Smooth muscle cell of the pulmonary artery (primary cell): ENCODE measurements at places on chromosomes 2 and 18. TPM values are rescaled to one million over a fixed set of nuclear protein-coding genes. Genes with fewer than 3 reads are reported as not detected.

CARF gene
- 6.5 and 7.0 TPM in 2 replicates for total RNA-seq

CCDC68 gene
- 4.4 and 15.1 TPM in 2 replicates for total RNA-seq

FTCDNL1 gene
- 0.59 and 1.4 TPM in 2 replicates for total RNA-seq

ABCG8 gene
- not detected in 2 replicates for total RNA-seq

GALNT13 gene
- 0.20 and 1.5 TPM in 2 replicates for total RNA-seq

GAREM2 gene
- 1.7 and 2.4 TPM in 2 replicates for total RNA-seq

REEP1 gene
- total RNA-seq: 0.07 and 0.33 TPM in 2 replicates

HADHA gene
- 126 and 140 TPM in 2 replicates for total RNA-seq

CD207 gene
- total RNA-seq: not detected in 2 replicates

C18orf54 gene
- total RNA-seq: 2.7 and 5.7 TPM in 2 replicates

ADRA2B gene
- 0.33 and 14.9 TPM in 2 replicates for total RNA-seq

PRKCE gene
- total RNA-seq: 12.2 and 12.9 TPM in 2 replicates

CNDP1 gene
- not detected in 2 replicates for total RNA-seq

MZT2B gene
- 90.1 and 98.1 TPM in 2 replicates for total RNA-seq

TWIST2 gene
- total RNA-seq: 20.7 and 29.0 TPM in 2 replicates

SPC25 gene
- 0.17 and 1.1 TPM in 2 replicates for total RNA-seq

TTC31 gene
- 12.1 and 13.0 TPM in 2 replicates for total RNA-seq

SH3RF3 gene
- total RNA-seq: 7.8 and 10.8 TPM in 2 replicates

TET3 gene
- 4.5 and 5.4 TPM in 2 replicates for total RNA-seq

ROCK2 gene
- 31.4 and 47.0 TPM in 2 replicates for total RNA-seq

DHX57 gene
- 20.4 and 20.7 TPM in 2 replicates for total RNA-seq

TUBA3D gene
- 0.10 TPM in 1 of 2 replicates, not detected in the other for total RNA-seq
